OCI-LY7 (cell line): ENCODE measurements at places on chromosomes 2 and 18.

DNA sequence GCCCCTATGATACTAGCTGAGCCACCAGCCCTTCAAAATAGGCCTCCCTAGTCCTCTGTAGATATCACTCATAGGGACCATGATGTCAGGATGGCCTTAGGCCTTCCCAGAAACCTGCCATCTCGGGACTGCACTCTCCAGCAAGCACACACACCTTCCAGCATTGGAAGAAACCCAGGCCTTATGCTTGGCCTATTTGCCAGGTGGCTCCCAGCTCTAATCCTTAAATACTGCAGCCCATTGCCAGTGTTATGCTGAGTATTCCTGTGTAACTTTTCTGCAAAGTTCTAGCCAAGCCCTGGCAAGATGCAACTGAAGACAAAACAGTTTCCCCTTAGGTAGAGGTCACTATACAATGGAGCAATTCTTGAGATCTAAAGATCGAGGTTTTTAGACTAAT, 316.5 kb downstream of the SETBP1 start:
- no peak for DNase-seq

- DNase-seq: no peak
These were observed 7.4 kb downstream of the PTGR3 start for GRCh38 chr18:75201282-75202270.

DNA sequence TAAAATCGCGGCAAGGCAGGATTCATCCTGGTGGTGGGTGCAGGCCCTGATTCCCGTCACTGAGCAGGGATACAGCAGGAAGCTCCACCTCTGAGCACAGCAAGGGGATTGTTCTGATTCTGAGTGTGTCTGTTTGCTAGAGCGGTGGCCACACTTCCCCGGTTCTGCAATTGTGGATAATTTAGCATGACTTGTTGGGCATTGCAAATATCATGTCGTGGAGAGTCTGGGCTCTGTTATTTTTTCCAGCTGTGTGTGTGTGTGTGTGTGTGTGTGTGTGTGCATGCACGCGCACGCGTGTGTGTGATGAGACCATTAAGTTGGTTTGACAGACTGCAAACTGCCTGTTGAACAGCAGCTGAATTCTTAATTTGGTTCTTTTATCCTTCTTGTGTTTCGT, 4.1 kb upstream of the TMEM18 start:
- no peak for DNase-seq

GRCh38 chr18:68448736-68449135, 266.2 kb downstream of the TMX3 start:
- DNase-seq: no peak

GRCh38 chr18:58967751-58968254, 103.1 kb downstream of the ZNF532 start:
- no peak for DNase-seq

DNA sequence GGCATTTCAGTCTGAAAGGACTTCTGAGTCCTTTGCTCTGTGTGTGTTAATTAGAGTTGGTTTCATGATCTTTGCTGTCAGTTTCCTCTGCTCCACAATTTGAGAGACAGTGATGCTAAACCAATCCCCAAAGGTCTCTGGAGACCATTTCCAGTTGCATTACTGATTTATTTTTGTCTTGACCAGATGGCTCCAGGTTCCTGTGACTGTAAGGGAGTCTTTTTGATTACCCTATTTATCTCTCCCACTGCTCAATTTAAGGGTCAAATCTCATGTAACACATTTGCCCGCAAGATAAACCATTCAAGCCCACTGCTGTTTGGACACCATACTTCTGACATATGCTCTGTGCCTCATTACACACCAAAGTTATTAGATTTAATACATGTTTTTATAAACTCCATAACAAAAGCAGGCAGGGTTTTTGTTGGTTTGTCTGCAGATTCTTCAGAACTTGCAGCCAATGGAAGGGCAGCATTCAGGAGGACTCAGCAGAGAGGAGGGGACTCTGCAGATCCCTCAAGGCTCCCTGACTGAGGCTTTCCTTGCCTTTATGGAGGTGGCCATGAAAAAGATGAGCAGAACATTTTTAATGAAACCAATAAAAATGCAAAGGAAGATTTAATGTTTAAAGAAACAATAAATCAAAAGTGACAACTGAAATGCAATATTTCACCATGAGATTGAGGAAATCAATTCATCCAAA, 889.3 kb upstream of the CELF4 start:
- no peak for DNase-seq

DNA sequence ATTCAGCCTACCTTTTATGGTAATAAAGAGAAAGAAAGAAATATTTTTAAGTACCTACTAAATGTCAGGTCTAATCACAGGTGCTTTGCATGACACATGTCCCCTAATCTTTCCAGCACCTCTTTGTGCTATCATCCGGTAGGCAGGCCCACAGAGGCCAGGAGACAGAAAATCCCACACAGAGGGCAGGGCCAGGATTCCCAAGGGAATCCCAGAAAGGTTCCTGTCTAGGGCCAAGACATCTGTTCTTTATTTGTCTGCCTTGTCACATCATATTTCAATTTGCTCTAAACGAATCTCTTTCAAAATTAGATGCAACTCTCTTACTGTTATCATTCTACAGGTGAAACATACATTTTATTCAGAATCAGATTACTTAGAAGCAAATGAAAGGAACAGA, 676.1 kb upstream of the GYPC start:
- no peak for DNase-seq

GRCh38 chr2:67286981-67287759, 110.0 kb upstream of the ETAA1 start:
- no peak for DNase-seq

- no peak for DNase-seq
These were observed 149.3 kb downstream of the GPD2 start for GRCh38 chr2:156585457-156585856.

DNA sequence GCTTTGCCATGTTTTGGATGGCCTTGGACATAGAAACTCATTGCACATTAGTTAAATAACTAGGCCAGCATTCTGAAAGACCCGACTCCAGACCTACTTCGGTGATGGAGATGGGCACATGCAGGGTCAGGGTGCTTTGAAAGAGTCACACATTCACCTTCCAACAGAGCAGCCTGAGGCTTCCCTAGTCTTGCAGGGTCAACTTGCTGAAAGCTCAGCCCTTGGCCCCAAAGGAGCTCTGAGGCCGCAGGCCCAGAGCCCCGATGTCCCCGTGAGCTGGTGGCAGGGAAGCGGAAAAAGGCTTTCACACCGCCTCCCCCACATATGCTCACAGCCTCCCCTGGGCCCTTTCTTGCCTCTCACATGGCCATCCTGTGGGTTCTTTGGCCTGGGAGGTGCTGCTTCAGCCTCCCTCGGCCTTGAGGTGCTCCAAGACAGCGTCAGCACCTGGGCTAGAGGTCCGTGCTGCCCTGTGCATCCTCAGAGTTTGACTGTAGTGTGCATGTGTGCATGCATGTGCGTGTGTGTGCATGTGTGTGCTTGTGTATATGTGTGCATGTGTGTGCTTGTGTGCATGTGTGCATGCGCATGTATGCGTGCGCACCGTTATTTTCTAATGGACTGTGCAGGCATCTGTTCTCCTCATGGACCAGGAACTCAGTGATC, 21.6 kb downstream of the LDLRAD4 start:
- no peak for DNase-seq

DNA sequence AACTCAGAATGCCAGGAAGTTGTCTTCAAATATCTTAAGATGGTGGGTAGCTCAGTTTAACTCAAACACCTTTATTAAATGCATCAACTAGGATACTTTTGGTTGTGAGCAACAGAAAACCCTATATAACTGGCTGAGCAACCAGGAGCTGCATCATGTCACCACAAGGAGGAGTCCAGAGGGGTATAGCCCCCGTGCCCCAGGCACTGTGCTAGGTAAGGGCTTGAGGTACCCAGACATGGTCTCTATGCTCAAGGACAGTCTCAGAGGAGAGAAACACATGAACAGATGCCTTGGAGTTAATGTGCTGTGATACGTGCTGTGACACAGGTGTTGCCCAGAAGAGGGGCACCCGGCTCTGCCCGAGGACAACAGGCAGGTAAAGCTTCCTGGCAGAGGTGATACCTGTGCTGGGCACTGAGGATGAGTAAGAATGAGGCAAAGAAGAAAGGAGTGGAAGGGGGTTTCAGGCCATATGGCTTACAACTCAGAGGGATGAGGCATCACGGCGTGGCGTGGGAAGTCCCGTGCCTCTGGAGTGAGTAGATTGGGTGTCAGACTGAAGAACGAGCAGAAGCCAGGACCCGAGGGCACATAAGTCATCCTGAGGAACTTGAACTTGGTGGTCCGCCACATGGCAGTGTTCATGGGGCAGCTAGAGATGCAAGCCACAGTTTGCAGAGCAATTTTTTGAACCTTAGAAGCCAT, 32.0 kb upstream of the CAB39 start:
- no peak for DNase-seq

GRCh38 chr2:221096706-221097567, 475.2 kb downstream of the EPHA4 start:
- DNase-seq: no peak

GRCh38 chr18:9223356-9223755, 86.8 kb downstream of the ANKRD12 start:
- no peak for DNase-seq

GRCh38 chr2:219104107-219105035, 43.6 kb upstream of the IHH start:
- DNase-seq: peak; percentile 49

- DNase-seq: peak; percentile 1
These were observed 174.8 kb downstream of the PRPF40A start for GRCh38 chr2:152542337-152542994.

- DNase-seq: no peak
These were observed 9.8 kb downstream of the FEV start for GRCh38 chr2:218975060-218975777.

DNA sequence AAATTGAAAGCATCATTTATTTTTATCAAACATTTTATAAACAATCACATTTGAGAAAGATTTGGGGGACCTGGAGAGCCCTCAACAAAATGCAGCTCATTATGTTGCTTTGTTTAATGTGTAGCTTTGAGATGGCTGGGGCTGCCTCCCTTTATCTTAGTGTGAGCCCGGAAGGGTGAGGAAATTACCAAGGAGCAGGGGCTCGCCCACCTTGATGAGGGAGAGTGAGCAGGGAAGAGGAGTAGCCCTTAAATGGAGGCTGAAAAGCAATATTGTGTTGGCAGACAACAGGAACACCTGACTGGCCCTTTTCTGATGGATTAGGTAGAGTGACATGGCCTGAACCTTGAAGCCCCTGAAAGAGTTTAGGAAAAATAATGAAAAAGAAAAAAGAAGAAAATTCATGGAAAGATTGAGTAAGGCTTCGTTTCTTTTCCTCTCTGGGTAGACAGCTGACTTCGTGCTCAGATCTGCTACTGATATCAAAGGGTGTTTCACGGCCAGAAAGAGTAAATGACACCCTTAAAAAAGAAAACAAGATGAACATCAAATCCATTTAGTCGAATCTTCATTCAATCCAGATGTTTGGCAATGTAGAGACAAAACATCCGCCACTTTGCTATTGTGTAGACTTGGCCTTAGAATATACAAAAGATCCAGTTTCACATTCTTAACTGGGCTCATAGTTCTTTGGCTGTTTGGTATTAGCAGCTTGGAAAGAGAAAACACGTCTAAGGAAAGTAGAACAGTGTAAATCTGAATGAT, 206.5 kb upstream of the TCF4 start:
- DNase-seq: no peak

GRCh38 chr18:37481072-37481471, 84.5 kb downstream of the CELF4 start:
- DNase-seq: no peak

DNA sequence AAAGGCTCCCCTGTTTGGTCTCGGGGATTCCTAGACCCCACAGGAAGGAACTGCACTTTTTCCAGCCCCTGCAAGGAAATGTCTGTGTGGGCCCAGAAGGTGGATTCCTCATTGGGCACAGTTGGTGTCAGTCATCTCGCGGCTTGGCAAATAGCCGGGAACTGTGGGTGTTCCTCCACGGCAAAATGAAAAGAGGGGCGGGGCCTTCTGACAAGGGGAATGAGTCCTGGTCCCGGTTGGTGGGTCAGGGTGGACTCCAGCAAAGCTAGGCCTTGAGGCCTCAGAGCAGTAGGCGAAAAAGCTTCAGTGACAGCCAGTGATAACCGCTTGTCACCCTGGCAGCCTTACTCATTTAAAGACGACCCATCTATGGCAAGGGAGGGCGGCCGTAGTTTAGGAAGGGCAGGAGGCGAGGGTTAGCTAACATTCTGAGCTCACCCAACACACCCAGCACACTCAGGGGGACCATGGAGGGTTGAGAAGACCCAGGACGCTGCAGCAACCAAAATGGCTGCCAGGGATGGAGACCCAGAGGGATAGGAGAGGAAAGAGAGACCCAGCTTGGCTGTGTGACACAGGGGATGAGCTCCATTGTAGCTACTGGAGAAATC, 16.5 kb downstream of the SLC4A3 start:
- no peak for DNase-seq

- no peak for DNase-seq
These were observed 150.6 kb downstream of the AGPS start for GRCh38 chr2:177543007-177543760.

- DNase-seq: no peak
These were observed 35.8 kb upstream of the PGAP1 start for GRCh38 chr2:196962325-196962724.

GRCh38 chr18:49456794-49457193, 3.7 kb downstream of the DYM start:
- no peak for DNase-seq

- DNase-seq: peak; percentile 47
These were observed 1.5 kb downstream of the ARL5A start for GRCh38 chr2:151826737-151827157.

DNA sequence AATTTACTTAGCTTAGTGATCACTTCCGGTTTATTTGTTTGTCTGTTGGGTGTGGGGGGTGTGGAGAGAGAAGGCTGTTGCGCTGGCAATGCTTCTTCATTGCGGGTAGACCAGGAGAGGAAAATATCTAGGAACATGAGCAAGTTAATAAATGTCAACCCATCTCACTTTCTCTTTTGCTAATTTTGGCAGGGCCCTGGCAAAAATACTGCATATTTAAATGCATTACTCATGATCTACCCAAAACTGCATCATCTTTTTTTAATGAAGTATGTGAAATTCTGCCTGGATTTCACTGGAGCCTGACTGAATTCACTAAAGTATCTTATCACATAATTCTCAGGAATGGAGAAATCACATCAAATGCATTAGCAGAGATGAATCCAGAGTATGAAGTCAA, 1131.0 kb upstream of the NXPH2 start:
- no peak for DNase-seq

DNA sequence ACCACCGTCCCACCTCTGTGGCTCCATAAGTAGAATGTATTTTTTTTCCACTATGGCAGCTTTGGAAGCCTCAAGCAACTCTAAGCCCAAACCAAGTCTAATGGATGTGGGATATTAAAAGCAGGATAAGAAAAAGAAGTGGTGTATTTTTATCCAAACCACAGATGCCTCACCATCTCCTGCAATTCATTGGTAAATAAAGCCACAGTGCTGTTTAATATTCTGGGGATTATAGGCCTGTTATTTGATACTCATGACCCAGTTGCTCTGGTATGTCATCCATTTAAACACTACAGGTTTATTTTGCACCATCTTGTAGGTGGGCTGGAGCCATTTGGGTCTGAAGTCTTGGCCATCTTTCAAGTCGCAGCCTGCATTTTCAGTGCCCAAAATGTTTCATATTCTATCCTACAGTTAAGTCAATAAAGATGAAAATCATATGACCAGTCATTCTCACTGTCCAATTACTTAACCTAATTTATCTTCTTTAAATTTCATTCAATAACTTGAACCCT, 279.5 kb upstream of the EPHA4 start:
- no peak for DNase-seq
